ENCODE measurements at places on chromosomes 4 and X. TPM values are rescaled to one million over a fixed set of nuclear protein-coding genes. Genes with fewer than 3 reads are reported as not detected.

Gene PDZD11
- total RNA-seq, result 45.7 TPM

Gene HTR2C
- total RNA-seq, result not detected

Gene COL4A5
- total RNA-seq, result 38.9 TPM

Gene COX7B2
- total RNA-seq, result not detected

Gene OTC
- not detected for total RNA-seq

Gene GALNTL6
- total RNA-seq, result not detected

Gene SGMS2
- total RNA-seq, result 91.5 TPM

Gene NAT8L
- under 0.01 TPM for total RNA-seq

Gene HTT
- 50.3 TPM for total RNA-seq

Gene ZNF157
- total RNA-seq, result not detected

Gene ARHGAP4
- 5.3 TPM for total RNA-seq

Gene BEX2
- 0.38 TPM for total RNA-seq

Gene CCNA2
- total RNA-seq, result 35.9 TPM

Gene HAND2
- total RNA-seq, result not detected

Gene PAGE2
- not detected for total RNA-seq

Gene RTL9
- total RNA-seq, result not detected

Gene SMARCAD1
- total RNA-seq, result 43.8 TPM

Gene TBC1D8B
- total RNA-seq, result 4.2 TPM

Gene TAF9B
- total RNA-seq, result 23.2 TPM

Gene GLOD5
- not detected for total RNA-seq

Gene PRDM5
- total RNA-seq, result 8.2 TPM

Gene ZFX
- total RNA-seq, result 43.4 TPM

Gene ARL9
- 0.33 TPM for total RNA-seq

Gene MAP7D2
- 0.38 TPM for total RNA-seq

Gene APOO
- total RNA-seq, result 8.5 TPM

Gene ADGRG4
- total RNA-seq, result under 0.01 TPM

Gene CABS1
- not detected for total RNA-seq

Gene XG
- total RNA-seq, result 0.33 TPM

Gene GSX2
- not detected for total RNA-seq

Gene CNGA1
- not detected for total RNA-seq

Gene SRPX2
- 39.4 TPM for total RNA-seq

Gene BTK
- not detected for total RNA-seq

Gene TLR2
- 0.57 TPM for total RNA-seq

Gene TBC1D19
- 10.5 TPM for total RNA-seq

Gene NWD2
- not detected for total RNA-seq

Gene CTAG2
- total RNA-seq, result not detected

Gene SERTM2
- total RNA-seq, result not detected

Gene KLB
- not detected for total RNA-seq

Gene HMX1
- total RNA-seq, result not detected

Gene DBET
- total RNA-seq, result not detected

Gene CENPVL2
- total RNA-seq, result not detected

Gene SYTL5
- 0.10 TPM for total RNA-seq

Gene MXRA5
- total RNA-seq, result under 0.01 TPM

Gene USP17L20
- not detected for total RNA-seq

Gene TMEM31
- total RNA-seq, result not detected

Gene FRMD7
- total RNA-seq, result not detected

Gene ZNF182
- 2.6 TPM for total RNA-seq

Gene MCTS1
- 47.0 TPM for total RNA-seq

Gene SLC9B2
- 30.6 TPM for total RNA-seq

Gene PROM1
- total RNA-seq, result 0.10 TPM

Gene PSAPL1
- not detected for total RNA-seq

Gene HS6ST2
- 2.0 TPM for total RNA-seq

Gene SYTL4
- 8.8 TPM for total RNA-seq
